ENCODE measurements at places on chromosomes 7 and 10.

- DNase-seq: no peak
These were observed 9.9 kb downstream of the DCLRE1A start for GRCh38 chr10:113843972-113844485.

DNA sequence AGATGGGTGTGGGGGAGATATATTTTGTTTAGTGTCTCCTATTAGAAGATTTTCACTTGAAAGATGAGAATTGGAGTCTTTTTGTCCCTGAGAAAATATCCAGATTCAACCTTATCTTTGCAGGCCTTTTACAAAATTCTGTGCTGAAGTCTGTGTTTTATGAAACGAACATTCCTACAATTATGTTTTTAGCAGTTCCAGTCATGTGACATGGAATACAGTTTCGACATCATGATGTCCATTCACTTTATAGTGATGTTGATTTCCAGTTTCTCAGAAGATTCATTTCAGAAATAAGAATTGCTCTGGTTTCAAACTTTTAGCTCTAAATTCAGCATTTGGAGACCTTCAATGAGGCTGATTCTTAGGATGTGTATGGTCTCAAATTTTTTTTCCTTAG lies 54.4 kb downstream of the CACNB2 start:
- DNase-seq: no peak

- DNase-seq: no peak
These were observed 22.9 kb downstream of the PON3 start for GRCh38 chr7:95373323-95373722.

- DNase-seq: no peak
These were observed 145.0 kb downstream of the C7orf25 start for GRCh38 chr7:42766782-42767423.

DNA sequence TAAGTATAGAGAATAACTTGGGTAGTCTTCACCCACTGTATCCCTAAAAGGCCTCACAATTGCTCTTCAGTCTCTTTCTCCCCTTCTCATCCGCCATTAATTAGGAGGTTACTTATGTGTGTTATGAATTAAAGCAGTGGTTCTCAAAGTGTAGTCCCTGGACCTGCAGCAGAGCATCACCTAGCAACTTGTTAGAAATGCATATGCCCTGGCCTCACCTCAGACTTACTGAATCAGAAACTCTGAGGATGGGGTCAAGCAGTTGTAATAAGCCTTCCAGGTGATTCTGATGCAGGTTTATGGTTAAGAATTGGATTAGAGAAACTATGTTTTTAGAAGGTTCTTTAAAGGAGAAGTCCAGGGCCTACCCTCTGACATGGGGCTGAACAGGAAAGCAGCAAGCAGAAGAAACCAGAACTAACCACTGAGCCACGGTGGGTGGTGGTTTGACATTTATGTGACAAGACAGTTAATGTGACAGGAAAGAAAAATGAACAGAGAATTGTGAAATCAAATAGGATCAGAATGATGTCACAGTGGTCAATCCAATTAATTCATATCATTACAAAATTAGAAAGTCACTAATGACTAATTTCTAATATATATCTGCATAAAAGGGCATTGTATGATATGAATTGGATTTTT lies 37.6 kb downstream of the ENTPD1 start:
- DNase-seq: no peak

DNA sequence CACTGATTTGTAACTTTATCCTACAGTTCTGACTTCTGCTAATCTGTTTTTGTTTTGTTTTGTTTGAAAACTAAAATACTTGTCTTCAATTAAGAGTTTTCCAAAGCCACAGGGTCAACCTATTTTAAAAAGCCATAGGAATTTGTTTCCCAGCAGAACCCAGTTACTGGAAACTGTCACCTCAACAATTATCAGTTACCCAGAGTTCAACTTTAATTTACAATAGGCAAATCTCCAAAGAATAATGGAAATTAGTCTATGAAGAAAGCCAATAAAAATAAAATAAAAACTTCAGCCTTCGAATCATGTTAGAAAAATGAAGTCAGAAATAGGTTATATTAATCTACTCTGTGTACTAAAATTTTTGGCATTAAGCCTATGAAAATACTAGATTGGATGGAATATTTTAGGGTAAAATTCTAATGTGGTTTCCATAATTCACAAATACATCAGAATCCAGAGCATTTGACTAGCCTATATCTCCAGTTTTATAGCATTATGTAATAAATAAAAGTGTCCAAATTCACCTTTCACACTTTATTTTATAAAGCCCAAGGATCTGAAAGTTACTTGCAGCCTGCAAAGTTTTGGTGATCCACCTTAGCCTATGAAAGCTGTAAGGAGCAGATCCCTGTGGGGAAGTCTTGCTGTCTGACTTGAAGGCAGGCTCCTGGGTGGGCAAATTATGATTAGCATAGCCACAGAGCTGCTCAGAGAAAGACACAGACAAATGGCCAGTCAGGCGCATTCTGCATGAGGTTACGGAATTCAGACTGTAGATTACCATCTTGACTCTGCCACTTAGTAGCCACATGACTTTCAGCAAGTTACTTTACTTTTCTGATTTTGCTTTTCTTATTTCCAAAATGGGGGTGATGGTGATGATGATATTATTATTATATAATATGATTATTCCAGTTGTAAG lies 250.0 kb upstream of the HGF start:
- no peak for DNase-seq
